C1 segment of cervical spinal cord (tissue), 14 donors: ENCODE measurements at places on chromosomes 7 and 10.

GRCh38 chr10:126736727-126737126 lies 66.2 kb upstream of the C10orf90 start:
- DNase-seq = no peak

GRCh38 chr10:71453186-71453585 lies 56.5 kb downstream of the CDH23 start:
- DNase-seq = no peak

DNA sequence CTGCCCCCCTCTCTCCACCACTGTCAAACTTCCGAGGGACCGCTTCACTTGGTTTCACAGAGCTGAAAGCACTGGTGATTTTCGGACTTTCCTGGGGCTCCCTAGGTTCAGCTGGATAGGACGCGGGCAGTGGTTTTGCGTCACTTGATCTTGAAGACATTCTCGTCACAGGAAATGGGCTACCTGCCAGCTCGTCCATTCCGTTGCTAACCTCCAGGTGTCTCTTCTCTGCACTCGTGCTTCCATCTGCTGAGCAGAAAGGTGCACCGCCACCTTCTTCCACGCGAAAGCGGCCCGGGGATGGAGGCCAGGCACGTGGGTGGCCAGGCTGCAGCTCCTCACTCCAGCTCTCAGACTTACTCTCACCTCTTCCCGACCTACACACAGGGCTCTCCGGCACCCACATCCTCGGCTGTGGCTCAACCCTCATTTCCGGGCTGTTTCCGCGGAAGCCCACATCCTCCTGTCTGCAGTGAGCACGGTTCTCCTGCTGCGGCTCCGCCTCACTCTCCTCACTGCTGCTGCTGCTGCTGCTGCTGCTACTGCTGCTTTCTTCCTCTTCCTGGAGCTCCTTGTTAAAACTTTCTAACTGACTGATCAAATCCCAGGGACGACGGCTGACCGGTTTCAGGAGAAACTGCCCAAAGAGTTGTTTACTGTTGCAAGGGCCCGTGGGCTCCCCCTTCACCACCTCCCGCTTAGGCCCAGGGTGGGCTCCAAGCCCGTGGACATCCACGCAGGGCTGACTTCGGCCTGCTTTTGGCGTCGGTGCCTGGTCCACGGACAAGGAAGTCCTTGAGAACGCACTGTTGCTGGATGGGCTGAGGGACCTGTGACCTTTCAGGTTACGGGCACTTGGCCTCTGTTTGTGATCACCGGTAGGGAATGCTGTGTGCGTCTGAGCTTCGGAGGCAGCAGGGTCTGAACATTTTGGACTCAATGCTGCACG lies 32.1 kb downstream of the JCAD start:
- DNase-seq = no peak

DNA sequence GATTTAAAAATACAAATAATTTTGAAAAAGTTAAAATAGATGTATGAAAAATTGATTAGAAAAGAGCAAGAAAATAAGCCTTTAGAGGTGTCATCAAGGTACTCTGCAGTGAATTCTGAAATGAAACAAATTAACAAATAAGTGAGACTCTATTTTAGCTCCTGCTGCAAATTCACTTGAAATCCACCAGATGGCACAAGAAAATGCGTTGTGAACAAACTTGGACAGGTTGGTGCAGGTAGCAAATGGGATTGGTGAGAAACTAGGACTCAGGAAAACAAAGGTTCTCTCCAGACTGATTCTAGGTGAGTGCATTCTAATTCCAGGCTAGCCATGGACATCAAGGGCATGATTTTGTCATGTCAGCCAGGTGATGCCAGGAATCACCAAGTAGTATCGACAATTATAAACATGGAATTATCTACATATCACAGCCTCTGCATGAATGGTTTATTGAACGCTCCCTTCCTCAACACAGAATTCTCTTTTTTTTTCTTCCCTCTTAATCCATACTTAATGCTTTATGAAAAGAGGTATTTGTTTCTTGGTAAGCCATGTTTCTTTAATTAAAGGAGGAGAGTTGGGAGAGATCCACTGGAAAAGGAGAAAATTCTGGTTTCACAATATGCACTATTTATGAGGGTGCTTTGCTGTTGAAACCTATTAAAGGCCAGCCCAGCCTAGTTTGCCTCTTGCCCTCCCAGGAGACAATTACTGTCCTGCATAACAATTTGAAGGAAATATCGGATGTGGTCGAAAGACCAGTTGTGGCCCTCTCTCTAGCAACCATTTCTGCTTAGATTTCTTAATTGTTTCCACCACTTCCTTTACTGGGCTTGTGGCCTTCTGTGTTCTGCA lies 118.1 kb downstream of the ZNF365 start:
- DNase-seq = no peak

DNA sequence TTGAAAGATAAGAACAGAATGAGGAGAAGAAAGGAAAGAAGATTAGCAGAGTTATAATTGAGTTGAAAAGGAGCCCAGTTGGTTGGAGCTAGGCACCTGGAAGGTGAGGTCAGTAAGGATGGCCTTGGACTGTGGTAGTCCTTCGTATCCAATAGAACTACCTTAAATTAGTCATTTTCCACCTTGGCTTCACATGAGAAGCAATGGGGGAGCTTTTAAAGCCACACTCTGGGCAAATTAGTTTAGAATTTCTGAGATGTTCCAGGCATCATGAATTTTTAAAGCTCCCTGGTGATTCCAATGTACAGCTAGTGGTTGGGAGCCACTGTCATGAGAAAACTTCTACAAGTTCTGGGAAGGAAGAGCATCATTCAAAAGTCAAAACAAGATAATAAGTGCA lies 27.3 kb upstream of the CYP3A5 start:
- no peak for DNase-seq

DNA sequence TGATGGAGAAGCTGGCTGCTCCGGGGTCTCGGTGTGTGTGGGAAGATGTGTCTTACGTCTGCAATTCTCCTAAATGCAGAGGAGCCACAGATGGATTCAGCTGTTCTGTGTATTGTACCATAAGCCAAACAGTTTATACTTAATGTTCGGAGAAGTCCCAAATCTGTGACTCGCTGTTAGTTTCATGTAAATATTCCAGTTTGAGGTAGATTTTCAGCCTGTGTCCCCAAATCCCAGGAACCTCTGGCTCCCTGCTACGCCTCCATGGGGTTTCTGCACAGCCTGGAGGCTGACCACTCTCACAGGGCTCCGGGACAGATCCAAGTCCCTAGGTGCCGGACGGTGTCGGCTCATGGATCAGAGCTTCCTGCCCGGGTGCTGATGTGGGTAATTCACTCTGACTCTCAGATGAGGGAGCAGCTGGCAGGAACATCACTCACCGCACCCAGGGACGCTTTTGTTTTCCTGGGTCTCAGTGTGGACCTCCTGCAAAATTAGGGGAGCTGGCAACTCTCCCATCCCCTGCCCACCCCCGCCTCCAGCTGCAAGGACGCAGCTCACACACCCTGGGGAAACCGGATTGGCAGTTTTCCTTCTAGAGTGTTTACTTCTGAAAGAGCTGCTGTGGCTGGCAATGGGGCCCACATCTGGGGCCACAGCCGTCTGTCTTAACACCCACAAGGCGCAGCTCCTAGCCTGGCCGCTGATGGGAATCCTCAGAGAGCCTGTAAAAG lies 421.1 kb upstream of the FOXK1 start:
- no peak for DNase-seq

- no peak for DNase-seq
These were observed 23.1 kb downstream of the MDFIC start for GRCh38 chr7:114944745-114945625.

DNA sequence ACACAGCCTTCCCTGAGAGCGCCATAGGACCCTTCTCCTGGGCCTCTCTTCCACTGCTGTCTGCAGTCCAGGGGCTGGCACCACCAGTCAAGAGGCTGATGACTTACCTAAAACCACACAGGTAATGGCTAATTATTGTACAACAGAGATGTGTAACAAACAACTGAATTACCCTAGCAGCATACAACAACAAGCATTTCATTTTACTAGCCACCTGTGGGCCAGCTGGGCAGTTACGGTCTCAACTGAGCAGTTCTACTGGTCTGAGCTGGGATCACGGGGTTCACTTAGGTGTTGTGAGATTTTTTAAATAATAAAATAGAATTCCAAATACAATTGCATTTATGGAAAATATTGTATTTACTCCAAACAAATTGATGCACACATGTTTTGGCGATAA lies 431.9 kb downstream of the TNS3 start:
- no peak for DNase-seq

DNA sequence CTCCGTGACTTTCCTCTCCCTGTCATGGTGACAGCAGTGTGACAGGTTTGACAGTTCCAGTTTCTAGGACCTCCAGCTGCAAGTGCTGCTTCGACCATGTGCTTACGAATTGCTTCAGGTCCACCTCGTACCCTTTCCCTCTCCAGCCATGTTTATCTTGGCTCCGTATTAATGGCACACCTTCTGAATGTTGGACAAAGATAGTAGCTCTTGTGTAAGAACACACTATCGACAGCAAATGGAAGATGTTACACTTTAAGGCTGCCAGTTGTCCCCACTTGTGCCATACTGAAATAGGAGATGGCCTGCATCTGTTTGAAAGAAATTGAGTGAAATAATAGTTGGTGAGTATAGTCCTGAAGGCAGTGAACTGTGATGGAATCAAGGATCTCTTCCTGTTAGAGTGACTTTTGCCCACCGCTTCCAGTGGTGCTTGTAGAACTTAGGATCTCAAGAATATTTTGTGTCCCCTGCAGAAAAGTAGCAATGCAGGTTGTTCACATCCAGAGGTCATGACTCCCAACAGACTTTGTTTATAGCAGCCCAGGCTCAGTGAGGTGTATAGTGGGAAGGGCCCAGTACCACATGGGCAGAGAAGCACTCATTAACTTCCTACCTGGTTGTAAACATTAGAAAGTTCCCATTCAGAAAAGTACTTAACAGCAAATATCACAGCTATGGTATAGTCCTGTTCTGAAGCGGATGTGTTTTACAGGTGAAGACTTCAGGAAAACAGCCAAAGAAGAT lies 629.7 kb upstream of the GALNT17 start:
- DNase-seq = no peak

DNA sequence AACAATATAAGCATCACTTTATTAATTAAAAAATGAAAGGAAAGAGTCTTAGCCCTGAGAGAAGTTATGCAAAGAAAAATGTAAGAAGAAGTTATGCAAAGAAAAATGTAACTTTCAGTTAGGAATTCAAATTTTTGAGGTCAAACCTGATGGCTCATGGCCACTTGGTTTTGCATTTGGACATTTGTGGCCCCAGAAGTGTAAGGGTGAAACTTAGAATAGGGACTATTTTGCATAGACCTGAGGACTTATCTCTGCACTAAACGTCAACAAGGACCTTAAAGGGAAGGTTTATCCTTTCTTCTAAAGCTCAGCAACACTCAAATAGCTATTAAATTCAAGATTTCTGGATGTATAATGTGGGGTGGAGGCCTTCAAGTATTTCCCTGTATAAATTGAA lies 724.5 kb upstream of the POT1 start:
- no peak for DNase-seq
